Suprapubic skin (tissue), 4 donors: ENCODE measurements at places on chromosomes 11 and 22.

GRCh38 chr11:59259047-59259446 is 46.3 kb upstream of the MPEG1 start:
- no peak for DNase-seq

GRCh38 chr11:2846056-2846455 is 39.5 kb downstream of the CDKN1C start:
- no peak for DNase-seq

DNA sequence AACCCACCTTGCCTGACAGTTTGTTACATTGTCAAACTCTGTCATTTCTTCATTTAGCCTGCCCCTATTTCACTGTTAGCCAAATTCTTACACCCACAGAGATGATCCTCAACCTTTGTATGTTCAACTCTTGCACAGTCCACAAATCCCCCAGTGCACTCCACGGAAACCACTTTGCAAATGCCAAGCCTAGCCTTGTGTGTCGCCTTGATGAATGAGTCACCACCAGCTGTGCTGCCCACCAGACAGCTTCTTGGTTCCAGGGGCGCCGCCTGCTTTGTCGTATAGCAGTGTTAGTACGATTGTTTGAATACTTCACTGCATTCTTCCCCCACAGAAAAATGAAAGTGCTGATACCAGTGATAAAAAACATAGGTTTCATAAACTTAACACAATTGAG is 686.3 kb downstream of the NTM start:
- DNase-seq = no peak

DNA sequence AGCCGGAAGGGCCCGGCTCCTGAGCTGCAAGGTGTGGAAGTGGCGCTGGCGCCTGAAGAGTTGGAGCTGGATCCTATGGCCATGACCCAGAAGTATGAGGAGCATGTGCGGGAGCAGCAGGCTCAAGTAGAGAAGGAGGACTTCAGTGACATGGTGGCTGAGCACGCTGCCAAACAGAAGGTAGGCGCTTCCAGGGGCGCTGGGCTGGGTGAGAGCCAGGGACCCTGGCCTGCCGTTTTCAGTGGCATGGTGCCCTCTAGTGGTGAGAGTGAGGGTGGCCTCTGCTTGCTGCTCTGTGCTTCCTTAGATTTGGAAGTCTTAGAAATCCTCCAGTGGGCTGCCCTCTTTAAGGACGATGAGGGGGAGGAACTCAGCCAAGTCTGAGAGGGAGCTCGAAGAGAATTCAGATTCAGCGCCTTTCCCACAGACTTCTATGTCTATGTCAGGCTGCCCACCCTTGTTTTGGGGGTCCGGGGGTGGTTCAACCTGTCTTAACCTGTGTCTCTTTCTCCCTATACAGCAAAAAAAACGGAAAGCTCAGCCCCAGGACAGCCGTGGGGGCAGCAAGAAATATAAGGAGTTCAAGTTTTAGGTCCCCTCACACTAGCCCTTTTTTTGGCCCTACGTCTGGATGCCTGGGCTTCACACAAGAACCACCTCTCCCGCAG is 1.8 kb upstream of the PACS1 start:
- DNase-seq = no peak

DNA sequence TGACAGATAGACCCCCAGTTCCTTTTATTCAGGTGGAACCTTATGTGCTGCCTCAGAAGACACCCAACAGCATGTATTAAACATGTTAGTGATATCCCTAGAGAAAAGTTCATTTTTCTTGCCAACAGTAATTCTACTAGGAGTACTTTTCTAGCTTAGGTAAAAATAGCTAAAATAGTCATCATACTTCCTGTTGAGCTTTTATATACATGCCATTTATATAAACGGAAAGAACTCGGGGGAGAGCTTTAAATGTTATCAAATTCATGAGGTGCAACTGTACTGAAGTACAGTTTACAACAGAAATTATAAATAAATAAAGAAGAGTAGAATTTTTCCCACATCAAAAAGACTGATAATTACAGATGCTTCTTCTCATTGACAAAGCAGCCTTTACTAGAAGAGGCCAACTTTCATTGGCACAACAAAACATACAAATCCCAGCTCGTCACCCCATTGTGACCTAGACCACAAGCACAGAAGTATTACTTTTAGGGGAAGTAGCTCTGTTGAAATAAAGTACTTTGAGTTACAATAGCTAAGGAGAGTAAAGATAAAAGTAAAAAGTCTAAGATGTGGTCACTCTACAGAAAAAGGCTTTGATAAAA is 59.1 kb upstream of the POU2AF2 start:
- no peak for DNase-seq

GRCh38 chr11:45670386-45671135 is 5.1 kb upstream of the CHST1 start:
- no peak for DNase-seq

DNA sequence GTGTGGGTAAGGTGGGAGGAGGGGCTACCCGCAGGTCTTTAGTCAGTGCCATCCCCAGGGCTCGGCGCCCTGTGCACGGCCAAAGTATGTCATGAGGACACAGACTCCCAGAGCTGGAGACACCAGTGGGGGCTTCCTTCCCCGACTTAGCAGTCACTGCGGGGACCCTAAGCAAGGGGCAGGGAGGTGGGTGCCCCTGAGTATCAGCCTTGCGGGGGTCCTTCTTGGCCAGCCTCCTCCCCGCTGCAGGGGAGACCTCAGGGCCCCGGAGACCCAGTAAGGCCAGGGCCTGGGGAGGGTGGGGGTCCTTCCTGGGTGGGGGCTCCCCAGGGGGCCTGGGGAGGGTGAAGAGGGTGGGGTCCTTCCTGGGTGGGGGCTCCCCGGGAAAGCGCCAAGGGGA is 673.8 kb downstream of the BRD1 start:
- no peak for DNase-seq

- no peak for DNase-seq
These were observed 5.2 kb downstream of the TRMU start for GRCh38 chr22:46340676-46341075.

GRCh38 chr11:133817449-133817848 is 27.9 kb downstream of the SPATA19 start:
- no peak for DNase-seq

DNA sequence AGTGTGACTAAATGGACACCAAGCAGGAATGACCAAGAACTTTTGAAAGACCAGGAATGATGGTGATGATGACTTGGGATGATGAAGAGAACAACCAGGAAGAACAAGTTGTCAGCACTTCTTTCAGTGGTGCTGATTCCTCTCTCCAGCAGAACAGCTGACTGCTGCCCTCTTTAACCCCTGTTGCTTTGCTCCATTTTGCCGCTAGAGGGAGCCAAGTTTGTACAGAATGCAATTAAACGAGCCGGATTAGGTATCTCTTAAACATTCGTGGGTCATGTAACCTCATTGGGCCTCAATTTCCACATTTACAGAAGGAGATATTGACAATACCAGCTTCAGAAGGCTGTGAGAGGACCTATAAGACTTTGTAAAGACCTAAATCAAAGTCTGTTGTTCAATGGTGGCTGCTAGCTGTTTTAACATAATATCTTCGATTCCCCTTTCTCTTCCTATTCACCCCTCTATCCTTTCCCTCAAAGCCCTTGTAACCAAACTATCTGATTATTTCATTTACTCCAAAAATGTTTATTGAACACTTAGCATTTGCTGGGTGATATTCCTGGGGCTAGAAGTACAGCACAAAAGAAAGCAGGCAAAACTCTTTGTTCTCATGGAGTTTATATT is 1.9 kb downstream of the OR4S1 start:
- no peak for DNase-seq

DNA sequence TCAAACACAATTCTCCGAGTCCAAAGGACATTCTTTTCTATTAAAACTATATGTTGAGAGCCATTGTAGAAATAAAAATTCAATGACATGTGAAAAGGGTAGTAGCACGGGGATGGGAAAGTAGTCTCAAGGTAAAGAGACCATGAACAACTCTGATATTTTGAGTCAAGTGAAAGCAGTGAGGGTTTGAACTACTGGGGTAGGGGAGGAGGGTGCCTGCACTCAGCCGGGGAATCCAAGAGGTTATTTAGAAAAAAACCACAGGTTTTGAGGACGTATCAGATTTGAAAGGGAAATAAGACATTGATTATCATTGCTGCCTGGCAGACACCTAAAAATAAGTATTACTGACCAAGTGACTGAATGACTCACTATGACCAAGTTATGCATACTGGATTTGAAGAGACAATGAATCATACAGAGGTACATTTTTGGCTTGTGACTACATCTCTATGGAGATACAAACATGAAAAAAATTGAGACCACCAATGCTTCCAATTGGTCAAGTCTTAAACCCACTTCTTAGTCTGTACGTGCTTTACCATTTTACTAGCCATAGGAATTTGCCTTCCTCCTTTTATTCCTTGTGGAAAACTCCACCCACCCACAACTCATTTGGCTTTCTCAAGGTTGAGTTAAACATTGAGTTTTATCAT is 2.2 kb upstream of the OR52H1 start:
- DNase-seq = no peak

DNA sequence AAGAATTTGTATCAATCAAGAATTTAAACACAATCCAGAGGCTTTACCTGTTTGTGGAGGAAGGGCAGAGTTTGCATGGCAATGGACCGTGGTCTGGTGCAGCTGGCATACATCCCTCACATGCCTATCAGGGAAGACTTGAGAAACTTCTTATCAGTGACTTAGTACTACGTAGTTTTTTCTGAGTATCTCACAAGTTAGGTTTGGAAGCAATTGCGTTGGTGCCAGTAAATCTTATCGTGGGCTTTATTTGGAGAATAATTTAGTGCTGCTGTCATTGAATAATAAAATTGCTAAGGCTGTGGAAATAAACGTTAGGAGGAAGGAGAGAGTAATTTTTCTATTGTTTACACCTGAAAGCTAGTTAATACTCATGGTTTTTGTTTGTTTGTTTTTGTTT is 72.3 kb downstream of the PRMT3 start:
- no peak for DNase-seq

DNA sequence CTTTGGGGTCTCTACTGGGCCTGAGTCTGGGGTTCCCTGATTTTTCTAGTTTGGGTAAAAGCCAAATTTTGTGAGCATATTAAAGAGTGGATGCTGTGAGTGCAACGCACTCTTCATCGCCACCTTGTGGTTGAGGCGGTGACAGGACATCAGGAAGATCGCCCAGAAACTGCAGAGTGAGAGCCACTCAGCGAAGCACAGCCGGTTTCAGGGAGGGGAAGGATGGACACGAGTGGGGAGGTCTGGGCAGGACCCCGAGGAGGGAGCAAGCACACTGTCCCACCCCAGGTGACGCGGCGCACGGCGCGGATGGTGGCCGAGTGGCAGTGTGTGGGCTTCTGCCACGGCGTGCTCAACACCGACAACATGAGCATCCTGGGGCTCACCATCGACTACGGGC is 9.1 kb downstream of the SELENOO start:
- DNase-seq = no peak

GRCh38 chr11:118606157-118606843 is 1.1 kb upstream of the PHLDB1 start:
- no peak for DNase-seq

DNA sequence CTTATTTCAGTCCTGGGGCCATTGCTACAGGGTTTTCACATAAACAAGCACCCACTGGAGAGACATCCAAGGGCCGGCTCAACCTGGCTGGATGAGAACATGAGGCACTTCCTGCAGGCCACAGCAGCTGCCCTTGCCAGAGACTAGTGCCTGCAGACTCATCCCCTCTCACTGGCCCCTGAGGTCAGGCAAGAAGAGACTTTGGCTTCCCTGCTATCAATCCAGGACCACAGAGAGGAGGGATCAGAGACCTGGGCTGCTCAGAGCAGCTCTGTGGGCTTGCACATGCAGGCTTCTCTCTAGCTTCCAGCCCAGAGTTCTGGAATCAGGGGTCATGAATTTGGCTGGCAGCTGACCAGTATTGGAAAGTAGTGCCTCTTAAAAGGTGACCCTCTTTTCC is 79.5 kb downstream of the CABIN1 start:
- peak; percentile 50 for DNase-seq

DNA sequence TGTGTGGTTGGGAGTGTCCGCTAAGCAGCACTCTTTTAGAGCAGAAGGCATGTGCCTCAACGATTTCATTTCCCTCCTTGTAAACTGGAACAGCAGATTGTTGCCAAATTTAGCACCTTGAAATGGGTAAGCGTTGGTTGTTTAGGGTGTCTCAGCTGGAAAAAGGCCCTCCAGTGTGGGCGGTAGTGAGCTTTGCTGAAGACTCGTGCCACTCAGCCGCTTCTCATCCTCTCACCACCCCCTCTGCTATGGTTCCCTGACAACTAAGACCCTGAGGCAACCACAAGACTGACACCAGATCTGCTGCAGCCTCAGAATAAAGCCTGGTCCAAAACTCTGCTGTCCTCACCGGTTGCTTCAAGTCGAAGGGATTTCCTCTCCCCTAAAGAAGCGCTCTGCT is 9.9 kb upstream of the FERMT3 start:
- no peak for DNase-seq

DNA sequence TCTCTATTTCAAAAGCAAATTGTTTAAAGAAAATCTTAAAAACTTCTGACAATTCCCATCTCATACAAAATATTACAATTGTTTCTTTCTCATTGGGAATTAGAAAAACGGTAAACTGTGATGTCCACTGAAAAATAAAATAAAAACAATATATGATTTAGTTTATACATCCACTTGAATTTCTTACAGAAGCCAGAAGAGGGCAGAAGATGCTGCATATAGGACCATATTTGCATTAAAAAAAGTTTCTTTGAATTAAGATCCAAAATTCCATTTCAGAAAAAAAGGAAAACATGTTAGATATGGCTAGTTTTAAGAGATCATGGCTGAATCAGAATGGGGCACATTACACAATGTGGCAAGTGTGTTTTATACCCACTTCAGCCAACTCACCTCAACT is 39.3 kb upstream of the LRRC4C start:
- no peak for DNase-seq

GRCh38 chr11:44031549-44031948 is 16.2 kb upstream of the ACCSL start:
- no peak for DNase-seq

DNA sequence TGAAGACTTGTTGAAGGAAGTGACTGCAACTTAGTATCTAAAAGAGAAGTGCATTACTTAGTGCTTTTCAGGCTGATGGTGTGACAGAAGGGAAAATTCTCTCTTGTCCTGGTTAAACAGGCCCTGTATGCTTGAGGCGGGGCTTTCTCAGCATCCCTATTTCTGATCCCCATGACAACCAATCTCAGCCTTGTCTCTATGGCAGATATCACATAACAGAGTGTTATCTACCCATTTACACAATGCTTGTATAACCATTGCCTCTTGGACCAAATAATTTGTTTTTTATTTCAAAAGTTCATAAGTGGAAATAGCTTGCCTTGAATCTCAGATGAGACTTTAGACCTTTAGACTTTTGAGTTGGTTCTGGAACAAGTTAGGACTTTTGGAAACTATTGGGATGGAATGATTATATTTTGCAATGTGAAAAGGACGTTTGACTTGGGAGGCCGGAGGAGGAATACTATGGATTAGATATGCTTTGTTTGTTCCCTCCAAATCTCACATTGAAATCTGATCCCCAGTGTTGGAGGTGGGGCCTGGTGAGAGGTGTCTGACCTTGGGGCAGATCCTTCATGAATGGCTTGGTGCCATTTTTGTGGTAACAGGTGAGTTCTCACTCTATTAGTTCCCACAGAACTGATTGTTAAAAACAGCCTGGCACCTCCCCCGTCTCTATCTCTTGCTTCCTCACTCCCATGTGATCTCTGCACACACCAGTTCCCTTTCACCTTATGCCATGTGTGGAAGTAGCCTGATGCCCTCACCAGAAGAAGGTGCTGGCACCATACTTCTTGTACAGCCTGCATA is 3.1 kb upstream of the GLYAT start:
- no peak for DNase-seq
